ENCODE measurements at places on chromosomes 11 and 22.

GRCh38 chr11:94845622-94846021 lies 77.5 kb downstream of the AMOTL1 start:
- DNase-seq, result peak; percentile 58

- DNase-seq, result no peak
These were observed 27.0 kb upstream of the LRRC55 start for GRCh38 chr11:57154739-57155138.

GRCh38 chr11:85276332-85276731 lies 350.8 kb downstream of the DLG2 start:
- no peak for DNase-seq

GRCh38 chr11:108963118-108963517 lies 298.2 kb downstream of the DDX10 start:
- no peak for DNase-seq

DNA sequence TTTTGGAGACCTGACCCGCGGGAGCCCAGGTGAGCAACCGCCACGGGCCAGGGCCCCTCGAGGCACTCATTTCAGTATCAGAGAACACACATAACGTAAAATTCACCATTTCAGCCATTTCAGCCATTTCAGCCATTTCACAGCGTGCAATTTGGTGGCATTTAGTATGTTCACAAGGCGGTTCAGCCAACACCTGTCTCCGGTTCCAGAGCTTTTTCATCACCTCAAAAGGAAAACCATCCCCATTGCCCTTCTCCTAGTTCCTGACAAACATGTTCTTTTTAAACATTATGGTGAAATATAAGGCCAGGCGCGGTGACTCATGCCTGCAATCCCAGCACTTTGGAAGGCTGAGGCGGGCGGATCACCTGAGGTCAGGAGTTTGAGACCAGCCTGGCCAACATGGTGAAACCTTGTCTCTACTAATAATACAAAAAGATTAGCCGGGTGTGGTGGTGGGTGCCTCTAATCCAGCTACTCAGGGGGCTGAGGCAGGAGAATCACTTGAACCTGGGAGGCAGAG lies 119.3 kb downstream of the KCNQ1 start:
- no peak for DNase-seq

GRCh38 chr11:75524665-75525432 lies 892 bp downstream of the GDPD5 start:
- no peak for DNase-seq

- no peak for DNase-seq
These were observed 8.6 kb upstream of the MIAT start for GRCh38 chr22:26648528-26649388.

GRCh38 chr11:127925475-127925874 lies 661.9 kb downstream of the ETS1 start:
- no peak for DNase-seq

DNA sequence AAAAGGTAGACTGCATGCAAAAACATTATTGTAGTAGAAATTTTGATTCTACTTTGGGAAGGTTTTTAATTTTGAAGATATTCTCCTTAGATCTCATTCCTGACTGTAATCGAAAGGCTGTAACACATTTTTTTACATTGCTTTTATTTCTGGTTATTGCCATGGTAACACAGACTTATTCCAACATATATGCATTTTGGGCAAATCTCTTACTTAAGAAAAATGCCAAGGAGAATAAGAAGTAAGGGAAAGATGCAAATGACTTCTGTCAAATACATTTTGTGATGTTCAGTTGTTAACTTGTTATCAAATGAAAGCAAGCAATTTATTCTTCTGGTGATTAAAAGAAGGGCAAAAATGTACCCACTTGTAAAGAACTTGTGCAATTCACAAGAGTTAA lies 267.5 kb downstream of the AASDHPPT start:
- no peak for DNase-seq

GRCh38 chr11:13415201-13415600 lies 47.8 kb downstream of the BTBD10 start:
- DNase-seq, result no peak

DNA sequence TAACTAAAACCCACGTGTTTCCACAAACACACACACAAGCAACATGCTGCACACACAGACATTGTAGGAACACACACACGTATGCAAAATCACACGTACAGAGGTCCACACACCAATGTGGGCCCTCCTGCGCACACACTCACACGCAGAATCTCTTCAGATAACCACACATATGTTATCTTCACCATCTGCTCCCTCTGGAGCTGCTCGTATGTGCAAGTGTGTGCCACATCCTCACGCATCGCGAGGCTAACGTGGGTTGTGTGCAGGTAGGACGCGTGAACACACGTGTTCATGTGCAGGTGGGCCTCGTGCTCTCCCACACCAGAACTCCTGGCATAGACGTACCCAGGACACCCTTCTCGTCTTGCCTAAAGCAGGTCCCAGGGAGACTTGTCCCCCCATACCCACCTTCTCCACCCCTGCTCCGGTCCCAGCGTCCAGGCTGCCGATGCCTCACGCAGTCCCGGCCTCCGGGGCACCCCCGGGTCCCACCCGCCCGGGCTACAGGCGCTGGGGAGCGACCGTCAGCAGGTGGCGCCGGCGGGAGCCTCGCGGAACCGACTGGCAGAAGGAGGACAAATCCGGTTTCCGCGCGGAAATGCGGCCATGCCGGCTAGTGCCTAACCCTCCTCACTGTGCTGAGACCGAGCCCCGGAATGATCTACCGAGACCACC lies 10.3 kb upstream of the IGSF9B start:
- no peak for DNase-seq

- DNase-seq, result no peak
These were observed 13.6 kb upstream of the MUC2 start for GRCh38 chr11:1060852-1061616.
